ENCODE measurements at places on chromosomes 5 and 9.

GRCh38 chr9:72474676-72475075, 46.7 kb upstream of the TMC1 start:
- no peak for DNase-seq

DNA sequence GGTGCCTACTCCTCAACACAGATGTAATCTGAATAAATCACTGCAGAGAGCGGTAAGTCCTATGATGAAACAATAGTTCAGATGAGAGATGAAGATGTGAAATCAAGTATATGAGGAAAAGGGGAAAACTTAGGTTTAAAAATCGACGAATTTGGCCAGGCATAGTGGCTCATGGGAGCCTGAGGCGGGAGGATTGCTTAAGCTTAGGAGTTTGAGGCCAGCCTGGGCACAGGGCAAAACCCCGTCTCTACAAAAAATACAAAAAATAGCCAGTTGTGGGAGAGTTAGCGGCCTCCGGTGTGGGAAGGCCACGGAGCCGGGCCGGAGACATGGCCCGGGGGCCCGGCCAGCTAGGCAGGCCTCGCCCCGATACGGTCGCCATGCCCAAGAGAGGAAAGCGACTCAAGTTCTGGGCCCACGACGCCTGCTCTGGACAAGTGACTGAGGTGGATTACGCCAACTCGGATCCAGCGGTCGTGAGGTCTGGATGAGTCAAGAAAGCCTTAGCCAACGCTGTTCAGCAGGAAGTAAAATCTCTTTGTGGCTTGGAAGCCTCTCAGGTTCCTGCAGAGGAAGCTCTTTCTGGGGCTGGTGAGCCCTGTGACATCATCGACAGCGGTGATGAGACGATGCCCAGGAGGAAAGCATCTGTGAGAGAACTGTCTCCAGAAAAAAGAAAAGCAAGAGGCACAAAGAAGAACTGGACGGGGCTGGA, 62.8 kb upstream of the SUB1 start:
- DNase-seq: no peak

- no peak for DNase-seq
Measured at GRCh38 chr5:14181299-14181968, 38.3 kb downstream of the TRIO start.

DNA sequence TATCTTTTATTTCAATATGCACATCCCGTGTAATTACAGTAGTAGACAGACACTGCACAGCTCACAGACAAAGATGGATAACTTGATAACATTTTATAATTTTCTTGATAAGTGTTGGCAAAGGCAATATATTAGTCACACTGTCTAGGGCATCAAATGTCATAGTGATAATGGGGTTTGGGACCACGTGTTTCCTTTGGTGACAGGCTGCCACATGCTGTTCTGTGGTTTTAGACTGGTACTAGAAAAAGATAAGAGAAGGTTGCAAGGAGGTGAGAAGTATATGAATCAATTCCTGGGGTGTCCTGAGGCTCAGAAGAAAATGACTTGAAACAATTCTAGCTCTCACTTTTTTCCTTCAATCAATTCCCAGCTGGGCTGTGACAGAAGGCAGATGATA, 258.8 kb upstream of the CHD1 start:
- no peak for DNase-seq

Measured in right renal cortex interstitium (tissue), 3 donors.